ENCODE measurements at places on chromosomes 16 and 17.

DNA sequence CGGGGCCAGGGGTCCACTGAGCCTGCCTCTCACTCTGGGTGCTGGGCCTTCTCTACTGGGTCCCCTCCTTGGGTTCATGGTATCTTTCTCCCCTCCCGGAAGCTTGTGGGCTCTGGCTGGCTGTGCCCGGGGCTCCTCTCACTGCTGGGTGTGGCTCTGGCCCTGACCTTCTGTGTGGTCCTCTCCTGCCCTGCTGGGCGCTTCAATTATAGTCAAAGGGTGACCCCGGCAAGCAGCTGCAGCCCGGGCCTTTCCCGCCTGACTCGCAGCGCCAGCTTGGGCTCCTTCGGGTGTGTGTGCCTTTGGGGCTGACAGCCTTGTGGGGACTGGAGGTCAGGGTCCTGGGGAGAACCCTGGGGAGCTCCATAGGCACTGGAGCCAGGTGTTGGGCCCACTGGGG lies 54.2 kb upstream of the PVALEF start:
- DNase-seq: no peak

DNA sequence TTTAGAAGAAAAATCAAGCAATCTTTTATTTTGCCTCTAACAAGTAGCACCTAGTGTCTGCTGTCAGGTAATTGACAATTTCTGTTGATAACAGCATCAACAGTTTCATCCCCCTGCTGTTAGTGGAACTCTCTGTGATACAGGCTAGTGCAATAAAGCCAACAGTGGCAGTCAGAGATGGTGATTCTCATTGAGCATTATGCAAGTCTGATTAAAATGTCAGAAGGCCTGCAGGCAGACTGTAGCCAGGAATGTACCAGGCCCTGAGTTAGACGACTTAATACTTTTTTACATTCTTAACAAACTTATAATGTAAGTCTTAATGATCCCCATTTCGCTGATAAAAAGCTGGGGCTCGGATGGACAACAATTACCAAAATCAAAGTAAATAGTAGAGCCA lies 14.6 kb downstream of the CYLD start:
- DNase-seq: no peak

DNA sequence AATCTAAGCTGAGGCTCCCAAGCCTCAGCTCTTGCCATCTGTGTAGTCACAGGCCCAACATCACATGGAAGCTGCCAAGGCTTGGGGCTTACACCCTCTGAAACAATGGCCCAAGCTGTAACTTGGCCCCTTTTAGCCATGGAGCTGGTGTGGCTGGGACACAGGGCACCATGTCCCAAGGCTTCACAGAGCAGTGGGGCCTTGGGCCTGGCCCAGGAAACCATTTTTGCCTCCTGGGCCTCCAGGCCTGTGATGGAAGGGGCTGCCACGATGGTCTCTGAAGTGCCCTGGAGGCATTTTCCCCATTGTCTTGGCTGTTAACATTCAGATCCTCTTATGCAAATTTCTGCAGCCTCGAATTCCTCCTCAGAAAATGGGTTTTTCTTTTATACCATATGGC lies 952.3 kb upstream of the GOT2 start:
- DNase-seq: no peak

DNA sequence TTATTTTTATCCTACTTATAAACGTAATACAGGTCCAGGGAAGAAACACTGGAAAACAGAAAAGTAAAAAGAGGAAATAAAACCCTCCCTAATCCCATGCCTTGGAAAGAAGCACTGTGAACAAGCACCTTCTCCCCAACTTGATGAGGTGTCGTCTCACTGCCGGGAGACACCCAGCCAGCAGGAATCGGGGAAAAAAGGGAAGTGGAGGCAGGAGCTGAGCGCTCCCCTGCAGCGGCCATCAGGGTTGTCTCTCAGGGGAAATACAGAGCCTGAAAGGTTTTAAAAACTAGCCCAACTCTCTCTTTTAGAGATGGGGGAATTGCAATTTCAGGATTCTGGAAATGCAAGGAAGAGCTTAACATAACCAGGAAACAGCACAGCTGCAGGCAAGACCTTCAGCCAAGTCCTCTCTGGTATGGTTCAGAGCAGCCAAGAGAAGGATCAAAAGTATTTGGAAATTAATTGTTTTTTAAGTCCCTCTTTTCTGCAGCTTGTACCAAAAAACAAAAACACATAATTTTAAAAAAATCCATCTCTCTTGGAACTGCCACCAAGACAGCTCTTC lies 96.3 kb upstream of the RCVRN start:
- DNase-seq: no peak

DNA sequence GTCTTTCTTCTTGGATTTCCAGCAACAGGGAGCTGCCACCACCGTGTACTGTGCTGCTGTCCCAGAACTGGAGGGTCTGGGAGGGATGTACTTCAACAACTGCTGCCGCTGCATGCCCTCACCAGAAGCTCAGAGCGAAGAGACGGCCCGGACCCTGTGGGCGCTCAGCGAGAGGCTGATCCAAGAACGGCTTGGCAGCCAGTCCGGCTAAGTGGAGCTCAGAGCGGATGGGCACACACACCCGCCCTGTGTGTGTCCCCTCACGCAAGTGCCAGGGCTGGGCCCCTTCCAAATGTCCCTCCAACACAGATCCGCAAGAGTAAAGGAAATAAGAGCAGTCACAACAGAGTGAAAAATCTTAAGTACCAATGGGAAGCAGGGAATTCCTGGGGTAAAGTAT lies 389.0 kb downstream of the MAF start:
- no peak for DNase-seq

DNA sequence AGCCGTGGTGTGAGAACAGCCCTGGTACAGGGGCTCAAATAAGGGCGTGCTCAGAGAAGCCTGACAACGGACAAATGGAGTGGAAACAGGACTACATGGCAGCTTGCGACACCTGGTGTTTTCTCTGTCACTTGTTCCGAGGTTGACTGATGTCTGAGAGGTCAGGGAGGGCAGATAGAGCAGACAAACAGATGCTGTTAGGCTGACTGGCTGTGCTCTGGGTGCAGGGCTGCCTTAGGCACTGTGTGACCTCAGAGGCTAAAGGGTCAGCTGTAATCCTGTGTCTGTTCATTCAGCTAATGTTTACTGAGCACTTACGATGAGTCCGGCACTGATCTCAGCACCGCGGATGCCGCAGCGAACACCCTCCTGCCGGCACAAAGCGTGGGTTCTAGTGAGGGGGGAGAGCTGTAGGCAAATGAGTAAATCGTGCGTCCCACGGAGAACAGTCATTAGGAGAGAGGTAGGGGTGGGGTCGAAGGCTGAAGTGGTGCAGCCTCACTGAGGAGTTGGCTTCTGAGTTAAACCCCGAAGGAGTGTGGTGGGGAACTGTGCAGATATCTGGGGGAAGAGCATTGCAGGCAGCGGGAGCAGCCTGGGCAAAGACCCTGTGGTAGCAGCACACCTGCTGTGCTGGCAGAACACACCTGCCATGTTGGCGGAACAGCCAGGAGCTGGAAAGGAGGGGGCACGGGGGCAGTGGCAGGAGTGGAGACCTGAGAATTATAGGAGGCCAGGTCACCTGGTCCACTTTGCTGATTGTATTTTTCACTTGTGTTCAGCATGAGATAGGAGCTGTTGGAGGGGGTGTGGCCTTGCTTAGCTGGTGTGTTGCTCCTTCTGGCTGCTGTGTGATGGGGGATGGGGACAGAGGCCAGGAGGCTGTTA lies 35.0 kb downstream of the GPT2 start:
- DNase-seq: no peak

DNA sequence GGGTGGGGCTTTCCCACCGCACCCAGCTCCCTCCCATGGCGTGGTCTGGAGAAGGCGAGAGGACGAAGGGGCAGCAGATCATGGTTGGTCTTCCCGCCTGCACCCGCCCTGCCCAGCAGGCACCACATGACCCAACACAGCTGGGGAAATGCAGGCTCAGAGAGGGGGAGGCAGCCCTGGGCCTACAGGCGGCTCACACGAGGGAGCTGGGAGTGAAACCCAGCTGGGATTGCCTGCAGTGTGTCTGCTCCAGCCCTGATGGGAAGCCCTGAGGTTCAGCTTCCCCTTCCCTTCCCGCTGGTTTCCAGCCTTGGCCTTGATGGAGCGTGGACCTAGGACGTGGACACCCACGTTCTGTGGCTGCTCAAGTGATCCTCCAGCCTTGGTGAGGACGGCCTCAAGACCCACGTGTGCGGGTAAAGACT lies 20.0 kb upstream of the PABPN1L start:
- no peak for DNase-seq

- no peak for DNase-seq
Observed at GRCh38 chr17:17819111-17819510, 17.7 kb downstream of the SREBF1 start.

DNA sequence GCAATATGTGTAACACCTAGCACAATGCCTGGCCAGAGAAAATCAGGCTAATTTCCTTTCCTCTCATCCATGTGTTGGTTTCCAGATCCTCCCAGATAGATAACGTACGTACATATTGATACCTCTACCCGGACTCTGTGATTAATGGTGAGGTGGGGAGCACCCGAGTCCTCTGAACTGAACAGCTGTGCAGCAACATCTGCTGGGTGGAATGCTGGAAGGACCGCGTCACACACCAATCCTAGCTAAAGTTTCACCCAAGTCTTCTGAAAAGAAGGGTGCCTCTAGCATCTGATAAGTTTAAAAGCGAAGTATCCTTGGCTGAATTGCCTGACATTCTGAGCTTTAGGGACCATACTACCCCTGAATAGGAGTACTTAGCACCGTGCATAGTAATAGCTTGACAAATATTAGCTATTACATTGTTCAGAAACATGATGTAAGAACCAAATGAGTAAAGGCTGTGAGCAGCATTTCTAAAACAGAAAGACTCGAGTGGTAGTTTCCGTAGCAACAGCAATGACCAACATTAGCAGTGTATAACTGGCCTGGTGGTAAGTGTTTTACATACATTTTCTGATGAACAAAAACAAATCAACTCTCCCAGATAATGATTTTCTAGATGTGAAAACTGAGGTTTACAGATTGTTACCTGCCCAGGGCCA lies 91.4 kb downstream of the SYCE1L start:
- no peak for DNase-seq

DNA sequence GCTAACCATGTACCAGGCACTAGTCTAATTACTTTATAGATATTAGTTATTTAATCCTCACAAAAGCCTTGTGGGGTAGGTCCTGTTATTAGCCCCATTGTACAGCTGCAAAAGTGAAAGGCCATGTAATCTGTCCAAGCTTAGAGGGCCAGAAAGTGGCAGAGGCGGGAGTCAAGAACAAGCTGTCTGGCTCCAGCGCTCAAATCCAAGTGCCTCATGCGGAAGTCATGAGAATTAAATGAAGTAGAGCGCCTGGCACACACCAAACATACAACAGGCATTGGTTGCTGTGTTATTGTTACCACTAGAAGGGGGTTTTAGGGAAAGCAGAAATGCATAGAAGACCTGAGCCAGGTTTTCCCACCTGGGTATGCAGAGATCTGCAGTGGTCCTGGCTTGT lies 1.2 kb downstream of the AQP8 start:
- no peak for DNase-seq

- no peak for DNase-seq
Observed at GRCh38 chr17:49409066-49409465, 5.6 kb downstream of the PHB1 start.

- DNase-seq: no peak
Observed at GRCh38 chr16:66135421-66135831, 231.1 kb upstream of the CDH5 start.

DNA sequence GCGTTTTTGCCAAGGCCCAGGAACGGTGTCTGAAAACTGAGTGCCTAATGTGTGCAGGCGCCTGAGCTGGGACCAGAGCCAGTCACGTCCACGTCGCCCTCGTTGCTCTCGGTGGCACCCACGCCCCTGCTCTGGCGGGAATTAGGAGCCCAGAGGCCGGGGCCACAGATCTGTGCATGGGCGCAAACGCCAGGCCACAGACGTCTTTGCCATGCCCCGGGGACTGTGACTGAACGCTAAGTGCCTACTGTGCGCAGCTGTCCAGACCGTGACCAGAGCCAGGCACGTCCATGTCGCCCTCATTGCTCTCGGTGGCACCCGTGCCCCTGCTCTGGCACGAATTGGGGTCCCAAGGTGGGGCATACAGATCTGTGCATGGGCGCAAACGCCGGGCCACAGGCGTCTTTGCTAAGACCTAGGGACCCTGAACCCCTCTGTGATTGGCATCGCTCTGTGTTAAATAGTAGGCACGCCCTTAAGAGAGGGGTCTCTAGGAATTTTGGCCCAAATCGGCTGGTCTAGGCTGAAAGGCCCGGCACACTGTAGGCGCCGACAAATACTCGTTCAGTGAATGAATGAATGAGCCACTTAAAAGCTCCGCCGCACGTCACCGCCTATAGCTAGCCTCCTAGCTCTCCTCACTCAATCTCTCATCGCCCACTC lies 827 bp upstream of the UBALD1 start:
- DNase-seq: no peak

DNA sequence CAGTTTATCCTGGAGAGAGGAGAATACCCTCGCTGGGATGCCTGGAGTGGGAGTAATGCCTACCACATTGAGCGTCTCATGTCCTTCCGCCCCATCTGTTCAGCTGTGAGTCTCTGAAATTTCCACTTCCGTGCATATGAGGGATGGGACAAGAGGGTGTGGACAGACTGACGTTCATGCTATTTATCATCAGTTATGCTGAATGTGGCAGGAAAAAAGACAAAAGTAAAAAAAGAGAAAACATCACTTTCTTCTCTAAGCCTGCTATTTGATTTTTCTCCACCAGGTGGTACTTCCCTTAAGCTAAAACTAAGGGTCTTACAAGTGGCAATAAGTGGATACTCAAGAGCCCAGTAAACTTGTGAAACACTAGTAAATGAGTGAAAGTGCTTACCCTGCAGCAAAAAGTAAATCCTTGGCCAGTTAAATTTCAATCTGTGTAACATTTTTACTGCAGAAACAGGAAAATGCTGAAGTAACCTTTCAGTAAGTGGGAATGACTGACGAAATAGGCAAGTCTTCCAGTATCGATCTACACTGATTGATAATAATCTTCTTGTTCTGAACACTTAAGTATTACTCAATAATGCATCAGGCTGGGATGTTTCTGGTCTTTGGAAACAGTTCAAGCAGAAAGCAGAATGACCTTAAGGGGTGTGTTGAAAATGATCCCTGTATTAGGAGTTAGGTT lies 5.6 kb downstream of the CRYBA1 start:
- no peak for DNase-seq
